Cortex of kidney (tissue), 1 donor: ENCODE measurements at places on chromosomes 16 and 17.

GRCh38 chr17:8862213-8863056 lies 5.0 kb downstream of the PIK3R6 start:
- DNase-seq = no peak

GRCh38 chr17:75697651-75698291 lies 23.5 kb upstream of the ITGB4 start:
- DNase-seq = no peak

GRCh38 chr17:40597156-40597555 lies 31.9 kb upstream of the CCR7 start:
- no peak for DNase-seq

- no peak for DNase-seq
Measured at GRCh38 chr17:70310221-70310672, 140.9 kb downstream of the KCNJ2 start.

- no peak for DNase-seq
Measured at GRCh38 chr16:67148656-67149275, 2.0 kb downstream of the B3GNT9 start.

DNA sequence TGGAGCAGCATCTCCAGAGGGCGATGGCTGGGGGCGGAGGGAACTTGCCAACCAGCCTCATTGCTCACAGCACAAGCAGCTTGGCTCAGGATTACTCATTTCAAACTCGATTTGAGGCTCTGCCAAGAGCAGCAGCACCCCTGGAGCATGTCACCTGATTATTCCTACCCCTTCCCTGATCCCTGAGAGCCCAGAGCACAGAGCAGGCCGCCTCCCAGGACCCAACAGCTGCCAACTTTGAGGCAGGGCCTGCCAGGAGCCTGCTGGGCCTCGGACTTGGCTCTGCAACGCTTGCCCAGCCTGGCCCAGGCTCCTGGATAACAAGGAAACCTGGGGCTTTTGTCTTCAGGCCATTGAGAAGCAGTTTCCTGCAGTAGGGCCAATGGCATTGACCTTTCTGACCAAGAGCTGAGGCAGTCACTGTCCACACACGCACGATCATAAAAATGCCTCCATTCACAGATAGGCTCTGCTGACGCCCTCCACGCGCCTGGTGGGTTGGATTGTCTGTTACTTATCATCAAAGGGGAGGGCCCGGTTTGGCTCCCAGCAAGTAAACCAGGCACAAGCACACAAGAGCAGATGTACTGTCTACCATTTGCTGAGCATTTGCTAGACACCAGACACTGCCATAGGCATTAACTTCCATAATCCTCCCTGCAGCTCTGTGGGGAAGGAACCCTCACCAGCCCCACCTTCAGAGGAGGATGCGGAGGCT lies 406.6 kb upstream of the EEF2KMT start:
- no peak for DNase-seq

DNA sequence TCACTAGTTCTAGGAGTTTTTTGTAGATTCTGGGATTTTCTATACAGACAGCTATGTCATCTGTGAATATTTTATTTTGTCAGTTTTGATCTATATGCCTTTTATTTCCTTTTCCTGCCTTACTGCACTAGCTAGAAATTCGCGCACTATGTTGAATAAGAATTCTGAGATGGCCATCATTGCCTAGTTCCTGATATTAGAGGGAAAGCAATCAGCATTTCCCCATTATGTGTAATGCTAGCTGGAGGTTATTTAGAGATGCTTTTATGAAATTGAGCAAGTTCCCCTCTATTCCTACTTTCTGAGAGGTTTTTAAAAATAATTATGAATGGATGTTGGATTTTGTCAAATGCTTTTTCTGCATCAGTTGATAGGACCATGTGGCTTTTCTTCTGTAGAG lies 23.8 kb downstream of the MPRIP start:
- DNase-seq = no peak
